Pulmonary artery endothelial cell (primary cell): ENCODE measurements at places on chromosomes 7 and 10.

- no peak for DNase-seq
Observed at GRCh38 chr7:139091677-139091996, 17.9 kb downstream of the ZC3HAV1 start.

DNA sequence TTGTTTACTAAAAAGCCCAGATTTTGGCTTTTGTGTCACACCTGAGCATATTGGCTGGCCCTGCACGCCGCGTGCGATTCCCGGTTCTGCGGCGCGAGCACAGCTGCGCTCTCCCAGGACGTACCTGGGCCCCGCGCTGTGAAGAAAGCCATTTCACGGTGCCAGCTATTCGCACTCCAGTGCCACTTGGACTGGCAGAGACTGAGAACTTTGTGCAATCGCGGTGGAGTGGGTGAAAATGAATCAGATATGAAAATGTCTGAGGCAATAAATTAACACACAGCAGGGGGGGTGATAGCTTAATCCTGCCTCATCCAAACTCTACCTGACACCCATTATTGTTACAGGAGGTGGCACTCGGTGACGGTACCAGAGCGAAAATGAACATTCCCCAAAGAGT is 330.1 kb upstream of the MGMT start:
- DNase-seq = no peak

DNA sequence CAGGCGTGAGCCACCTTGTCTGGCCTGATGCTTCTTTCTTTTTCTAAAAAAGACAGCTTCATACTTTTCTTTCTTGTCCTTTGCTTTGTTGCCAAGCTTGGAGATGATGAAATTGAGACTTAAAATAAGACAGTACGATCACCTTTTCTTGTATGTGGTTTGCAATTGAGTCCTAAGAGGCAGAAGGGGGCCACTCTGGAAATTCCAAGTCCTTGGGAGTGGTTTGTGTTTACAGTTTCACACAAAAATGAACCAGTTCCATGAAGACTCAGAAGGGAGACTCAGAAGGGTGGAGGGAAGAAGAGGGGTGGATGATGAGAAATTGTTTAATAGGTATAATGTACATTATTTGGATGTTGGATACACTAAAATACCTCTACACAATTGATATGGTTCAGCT is 70.7 kb upstream of the TNS3 start:
- no peak for DNase-seq

GRCh38 chr10:95304463-95304862 is 13.7 kb upstream of the PDLIM1 start:
- no peak for DNase-seq

DNA sequence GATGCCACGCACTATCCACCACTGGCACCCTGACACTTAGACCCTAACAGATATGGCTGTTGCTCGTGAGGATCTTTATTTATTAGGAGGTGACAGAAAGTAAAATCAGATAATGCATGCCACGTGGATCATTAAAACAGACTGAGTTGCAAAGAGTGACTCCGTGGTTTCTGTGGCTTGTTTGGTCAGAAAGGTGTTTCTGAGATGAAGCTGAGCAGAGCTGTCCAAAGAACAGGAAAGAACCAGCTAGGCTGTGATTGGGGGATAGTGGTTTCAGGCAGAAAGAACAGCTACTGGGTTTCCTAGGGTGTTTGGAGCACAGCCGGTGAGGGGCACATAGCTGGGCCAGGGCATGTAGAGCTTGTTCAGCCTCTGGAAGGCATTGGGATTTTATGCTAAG is 34.4 kb downstream of the CSGALNACT2 start:
- no peak for DNase-seq

DNA sequence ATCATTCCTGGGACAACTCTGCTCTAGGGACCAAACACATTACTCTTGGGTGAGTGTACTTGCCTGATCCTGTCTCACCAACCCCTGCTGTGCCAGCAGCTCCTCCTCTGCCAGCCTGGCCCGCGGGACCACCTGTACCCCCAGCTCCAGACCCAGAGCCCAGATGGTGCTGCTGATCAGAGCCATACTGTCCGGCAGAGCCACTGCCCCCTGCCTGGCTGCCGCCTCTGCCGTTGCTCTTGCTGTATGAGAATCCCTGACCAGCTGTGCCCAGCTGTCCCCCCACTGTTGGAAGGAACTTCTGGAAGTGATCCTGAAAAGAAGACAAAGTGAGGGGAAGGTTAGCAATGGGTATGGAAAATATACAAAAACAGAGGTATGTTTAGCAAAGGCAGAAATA is 6.9 kb downstream of the MYOZ1 start:
- DNase-seq = no peak

- DNase-seq = no peak
Observed at GRCh38 chr7:131546126-131546525, 10.3 kb downstream of the PODXL start.

DNA sequence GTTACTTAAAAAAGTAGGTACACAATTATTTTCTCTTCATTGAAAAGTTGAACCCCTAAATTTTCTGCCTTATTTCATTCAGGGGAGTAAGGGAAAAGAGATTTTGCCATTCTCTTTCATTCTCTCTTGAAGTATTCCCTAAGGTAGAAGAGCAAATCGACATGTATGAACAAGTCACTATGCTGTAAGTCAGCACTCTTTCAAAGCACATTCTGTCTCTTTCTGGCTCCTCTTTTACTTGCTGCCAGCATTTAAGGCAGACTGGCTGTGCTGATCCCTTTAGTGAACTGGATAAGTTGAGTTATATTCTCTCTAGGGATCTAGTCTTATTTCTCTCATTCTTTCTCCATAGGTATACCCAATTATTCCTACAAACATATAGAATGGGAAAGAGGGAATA is 222.3 kb upstream of the ZWINT start:
- DNase-seq = no peak
